CD4-positive, alpha-beta T cell treated with Interleukin-1 beta for 1 hour (primary cell): ENCODE measurements at places on chromosomes 16 and 17.

- DNase-seq, result no peak
These were observed 177.7 kb upstream of the CIBAR2 start for GRCh38 chr16:85289760-85290625.

- no peak for DNase-seq
These were observed 10.5 kb downstream of the PIK3R6 start for GRCh38 chr17:8856869-8857575.

DNA sequence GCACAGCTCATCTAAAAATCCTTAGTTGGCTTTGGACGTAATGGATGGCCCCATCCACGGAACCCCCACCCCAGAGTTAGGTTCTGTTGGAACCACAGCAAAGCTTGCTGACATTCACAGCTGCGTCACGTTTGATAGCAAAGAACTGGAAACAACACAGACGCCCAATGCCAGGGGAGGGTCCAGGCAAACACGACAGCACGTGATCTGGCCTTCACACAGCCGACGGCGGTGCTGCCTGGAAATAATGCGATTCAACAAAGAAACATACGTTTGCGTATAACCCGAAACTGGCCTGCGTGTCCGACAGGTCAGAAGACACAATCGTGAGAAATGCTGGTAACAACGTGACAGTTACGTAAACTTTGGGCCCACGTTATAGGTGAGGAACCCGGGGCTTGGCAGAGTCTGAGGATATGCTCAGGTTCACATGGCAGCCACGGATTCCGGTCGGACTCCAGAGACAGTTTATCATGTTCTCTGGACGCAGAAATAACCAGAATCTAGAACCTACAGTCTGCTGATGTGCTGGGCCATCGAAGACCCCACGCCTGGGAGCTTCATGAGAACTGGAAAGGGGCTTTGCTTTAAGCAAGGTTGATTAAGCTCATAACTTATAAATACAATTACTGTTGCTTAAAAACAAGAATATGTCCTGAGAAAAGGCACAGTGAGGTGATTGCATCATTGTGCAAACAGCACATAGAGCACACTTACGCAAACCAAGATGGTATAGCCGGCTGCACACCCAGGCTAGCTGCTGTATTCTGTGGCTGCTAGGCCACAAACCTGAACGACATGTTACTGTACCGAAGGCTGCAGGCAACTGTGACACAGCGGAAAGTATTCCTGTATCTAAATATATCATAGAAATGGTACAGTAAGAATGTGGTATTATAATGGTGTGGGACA lies 70.4 kb downstream of the RPH3AL start:
- no peak for DNase-seq

DNA sequence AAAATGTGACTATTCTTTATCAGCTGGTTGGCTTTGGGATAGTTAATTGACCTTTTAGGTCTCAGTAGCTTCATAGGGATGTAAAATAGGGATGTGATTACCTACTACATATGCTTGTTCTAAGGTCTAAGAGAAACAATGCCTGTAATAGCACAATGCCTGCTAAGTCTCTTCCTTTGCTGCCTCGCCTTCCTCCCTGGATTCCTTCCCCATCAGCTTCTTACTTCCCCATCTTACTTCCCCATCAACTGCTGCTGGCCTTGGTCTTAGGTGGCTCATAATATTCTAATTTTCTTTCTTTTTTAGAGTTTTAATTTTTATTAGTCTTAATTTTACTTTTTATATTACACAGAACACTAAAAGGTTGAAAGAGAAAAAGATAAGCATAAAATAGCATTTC lies 59.2 kb upstream of the GOT2 start:
- no peak for DNase-seq

- no peak for DNase-seq
These were observed 490.7 kb downstream of the TMEM114 start for GRCh38 chr16:8099586-8099985.

- no peak for DNase-seq
These were observed 56.2 kb upstream of the CRISPLD2 start for GRCh38 chr16:84763629-84764028.

DNA sequence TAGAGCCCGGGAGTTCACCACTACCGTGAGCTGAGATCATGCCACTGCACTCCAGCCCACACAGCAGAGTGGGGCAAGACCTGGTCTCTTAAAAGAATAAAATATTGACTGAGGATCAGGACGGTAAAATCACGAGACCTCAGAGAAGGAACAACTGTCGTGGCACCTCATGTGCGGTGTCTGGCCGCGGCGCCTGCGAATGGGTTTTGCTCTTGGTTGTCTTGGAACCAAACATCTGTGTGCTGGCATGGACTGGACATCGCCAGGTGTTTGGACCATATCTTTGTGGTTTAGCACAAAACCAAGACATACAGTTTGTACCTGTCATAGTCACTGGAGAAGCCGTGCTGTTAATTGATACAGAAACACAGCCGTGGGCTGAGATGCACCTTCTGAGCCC lies 212.9 kb upstream of the CHMP6 start:
- no peak for DNase-seq

- DNase-seq, result no peak
These were observed at the start of gene WIPI1 for GRCh38 chr17:68457168-68457538. TSS of gene WIPI1 (minus strand) at chr17:68457496. CDS start at chr17:68457421, 75 bp downstream.

- no peak for DNase-seq
These were observed 1253.7 kb upstream of the CDH8 start for GRCh38 chr16:63289834-63290460.

GRCh38 chr17:16922386-16923096 lies 49.4 kb downstream of the TNFRSF13B start:
- DNase-seq, result peak; percentile 16

- no peak for DNase-seq
These were observed 206.1 kb upstream of the ZFHX3 start for GRCh38 chr16:73253922-73254480.

DNA sequence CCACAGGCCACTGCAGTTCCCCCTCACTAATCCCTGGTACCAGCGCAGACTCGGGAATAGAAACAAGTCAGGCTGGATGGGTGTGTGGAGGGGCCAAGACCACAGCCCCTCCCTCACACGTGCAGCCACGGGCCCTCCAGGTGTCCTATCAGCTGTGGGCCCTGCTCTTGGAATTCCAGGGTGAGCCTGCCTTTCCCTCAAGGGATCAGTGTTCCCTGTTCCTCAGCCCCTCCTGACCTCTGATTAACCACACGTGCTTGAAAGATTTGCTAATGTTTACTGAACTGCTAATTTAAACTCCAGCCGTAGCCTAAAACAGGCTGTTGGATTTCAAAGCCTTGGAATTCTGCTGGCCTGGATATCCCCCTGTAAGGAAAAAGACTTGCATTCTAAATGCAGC lies 146.4 kb downstream of the SOCS1 start:
- DNase-seq, result no peak

DNA sequence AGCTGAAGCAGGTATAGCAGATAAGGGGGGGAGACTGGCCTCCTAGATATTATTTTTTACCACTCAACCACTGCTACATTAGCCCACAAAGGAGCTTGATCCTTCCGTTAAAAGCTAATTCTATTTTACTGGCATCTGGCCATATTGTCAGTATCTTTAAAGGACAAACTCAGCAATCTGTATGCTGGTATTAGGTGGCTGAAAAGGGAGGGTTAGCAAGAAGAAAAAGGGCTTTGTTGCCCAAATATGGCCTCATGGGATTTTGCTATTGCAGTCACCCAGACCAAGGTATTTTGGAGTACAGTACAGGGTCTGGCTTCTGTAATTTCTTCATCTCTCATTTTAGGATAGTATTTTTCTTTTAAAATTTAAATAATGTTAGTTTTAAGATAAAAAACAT lies 14.4 kb downstream of the RFWD3 start:
- DNase-seq, result no peak

- DNase-seq, result no peak
These were observed 223.4 kb upstream of the TNRC6C start for GRCh38 chr17:77735081-77735565.
